Putamen (tissue), 1 donor: ENCODE measurements at places on chromosomes 4 and X.

DNA sequence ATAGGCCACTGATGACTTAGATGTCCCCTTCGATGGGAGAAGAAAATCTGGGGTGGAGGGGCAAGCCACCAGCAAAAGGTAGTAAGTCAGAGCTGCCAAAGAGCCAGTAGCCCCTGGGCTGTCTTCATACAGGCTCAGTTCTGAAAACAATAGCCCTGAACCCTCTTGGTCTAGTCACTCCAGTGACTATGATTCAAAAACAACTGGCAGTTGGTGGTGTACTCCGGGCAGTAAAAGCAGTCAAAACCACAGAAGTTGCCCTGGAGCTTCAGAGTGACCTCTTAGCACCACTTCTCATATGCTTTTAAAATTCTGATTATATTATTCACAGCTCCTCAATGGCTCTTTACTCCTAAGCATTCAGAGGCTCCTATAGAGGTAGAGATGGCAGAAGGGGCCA lies 164.3 kb upstream of the MAMLD1 start:
- no peak for DNase-seq

DNA sequence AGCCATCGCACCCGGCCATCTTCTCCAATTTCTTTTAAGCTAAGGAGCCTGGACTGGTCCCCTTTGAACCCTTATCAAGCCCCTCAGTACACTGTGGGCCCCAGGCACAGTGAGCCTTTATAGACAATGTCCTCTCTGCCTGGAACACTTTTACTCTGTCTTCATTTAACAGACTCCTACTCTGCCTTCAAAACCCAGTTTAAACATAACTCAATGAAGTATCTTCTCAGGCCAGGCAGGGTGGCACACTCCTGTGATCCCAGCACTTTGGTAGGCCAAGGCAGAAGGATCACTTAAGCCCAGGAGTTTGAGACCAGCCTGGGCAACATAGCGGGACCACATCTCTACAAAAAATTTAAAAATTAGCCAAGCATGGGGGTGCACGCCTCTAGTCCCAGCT lies 27.5 kb upstream of the SMS start:
- no peak for DNase-seq

- peak; percentile 23 for DNase-seq
Observed at GRCh38 chr4:78776729-78777575, 802 bp downstream of the BMP2K start.

GRCh38 chr4:4735870-4736269 lies 123.6 kb upstream of the MSX1 start:
- DNase-seq = no peak

DNA sequence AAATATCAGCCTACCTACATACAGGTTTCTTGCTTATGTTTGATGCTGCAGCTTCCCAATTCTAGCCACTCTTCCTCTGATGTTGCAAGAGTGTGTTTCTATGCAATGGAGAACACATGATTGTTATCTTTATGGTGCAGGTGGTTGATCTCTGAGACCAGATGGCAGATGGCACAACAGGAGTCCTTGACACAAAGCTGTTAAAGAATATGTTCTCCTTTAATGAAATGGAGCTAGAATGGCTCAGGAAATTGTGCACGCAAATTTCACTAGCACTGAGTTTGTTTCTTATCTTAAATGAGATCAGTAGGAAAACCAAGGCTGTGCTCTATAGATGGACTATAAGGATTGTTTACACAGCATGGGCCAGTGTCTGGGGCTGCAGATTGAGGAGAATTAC lies 29.9 kb upstream of the TTC29 start:
- no peak for DNase-seq

DNA sequence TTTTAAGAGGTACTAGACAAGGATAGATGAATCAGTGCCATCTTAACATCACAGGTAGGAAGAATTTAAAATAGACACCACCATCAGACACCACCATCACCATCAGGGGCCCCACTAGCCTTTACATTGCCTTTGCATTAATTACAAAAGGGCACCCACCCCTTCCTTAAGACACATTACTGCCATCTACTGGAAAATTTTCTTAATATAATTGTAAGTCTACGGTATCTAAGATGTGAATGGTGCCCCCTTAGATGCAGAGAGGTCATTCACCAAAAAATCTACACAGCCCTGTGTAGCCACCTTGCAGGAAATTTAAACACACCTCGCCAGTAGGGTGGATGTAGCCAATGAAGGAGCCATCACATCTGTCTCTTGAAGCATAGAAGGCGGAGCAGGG lies 184.1 kb downstream of the MID1IP1 start:
- DNase-seq = no peak

DNA sequence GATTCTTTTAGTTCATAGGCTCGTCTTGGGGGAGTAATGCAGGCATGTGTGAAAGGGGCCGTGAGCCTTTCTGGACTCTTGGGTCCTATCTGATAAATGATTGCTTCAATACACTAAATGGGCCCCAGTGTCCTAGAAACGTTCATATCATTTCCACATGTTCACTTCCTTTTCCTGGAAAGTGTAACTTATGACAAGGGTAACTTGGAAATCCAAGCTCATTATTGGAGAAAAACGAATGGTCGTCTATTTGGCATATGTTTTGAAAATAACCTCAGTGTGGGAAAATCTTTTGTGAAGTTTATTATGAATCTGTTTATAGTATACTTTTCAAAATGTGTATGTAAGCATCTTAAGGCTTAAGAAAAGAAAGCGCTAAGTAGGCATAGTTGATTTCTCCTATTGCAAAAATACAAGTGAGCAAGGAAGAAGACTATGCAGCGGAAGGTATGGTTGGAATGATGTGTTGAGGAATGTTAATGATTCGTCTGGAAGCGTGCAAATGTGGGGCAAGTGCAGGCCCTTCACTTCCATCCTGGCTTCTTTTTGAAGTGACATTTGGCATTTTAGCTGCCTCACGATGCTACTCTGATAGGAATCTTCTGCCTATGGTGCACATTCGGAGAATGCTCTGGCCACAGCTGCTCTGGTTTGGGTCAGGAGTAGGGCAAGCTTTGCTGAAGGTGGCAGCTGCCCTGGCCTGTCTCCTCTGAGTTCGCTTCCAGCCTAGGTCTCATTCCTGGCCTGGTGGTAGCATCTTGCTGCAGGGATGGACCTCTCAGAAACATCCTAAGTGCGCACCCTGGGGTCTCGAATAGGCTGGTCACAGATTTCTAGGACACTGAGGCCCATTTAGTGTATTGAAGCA lies 49.5 kb upstream of the STOX2 start:
- no peak for DNase-seq

GRCh38 chr4:123234955-123235354 lies 161.6 kb upstream of the SPRY1 start:
- DNase-seq = no peak

DNA sequence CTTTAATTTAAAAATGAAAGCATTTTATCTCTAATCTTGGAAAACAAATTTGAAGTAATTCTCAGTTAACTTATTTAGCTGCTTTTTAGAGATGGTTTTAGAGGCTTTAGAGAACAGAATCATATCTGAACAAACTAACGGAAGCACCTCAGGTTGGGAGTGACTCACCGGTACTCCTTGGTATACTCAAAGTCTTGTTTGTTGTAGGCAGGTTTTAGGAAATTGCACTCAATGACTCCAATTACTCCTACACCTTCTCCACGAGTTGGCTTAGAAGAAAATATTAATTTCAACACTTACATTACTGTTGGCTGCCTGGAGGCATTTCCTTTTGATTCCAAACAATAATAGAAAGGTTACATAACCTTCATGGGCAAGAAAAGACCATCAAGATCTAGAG lies 23.6 kb downstream of the MORC4 start:
- DNase-seq = no peak

- DNase-seq = no peak
Observed at GRCh38 chr4:93030670-93031069, 726.9 kb downstream of the GRID2 start.

DNA sequence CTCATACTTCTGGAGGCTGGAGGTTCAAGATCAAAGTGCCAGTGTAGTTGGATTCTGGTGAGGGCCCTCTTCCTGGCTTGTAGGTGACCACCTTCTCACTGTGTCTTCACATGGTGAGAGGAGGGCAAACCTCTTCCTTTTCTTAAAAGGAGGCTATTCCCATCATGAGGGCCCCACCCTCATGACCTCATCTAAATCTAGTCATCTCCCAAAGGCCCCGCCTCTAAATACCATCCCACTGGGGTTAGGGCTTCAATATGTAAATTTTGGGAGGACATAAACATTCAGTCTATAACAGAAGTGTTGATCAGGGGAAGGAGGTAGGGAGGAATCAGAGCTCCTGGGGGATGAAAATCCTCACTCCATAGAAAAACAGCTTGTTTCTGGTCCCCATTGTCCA lies 60.8 kb upstream of the DIPK2B start:
- DNase-seq = no peak

DNA sequence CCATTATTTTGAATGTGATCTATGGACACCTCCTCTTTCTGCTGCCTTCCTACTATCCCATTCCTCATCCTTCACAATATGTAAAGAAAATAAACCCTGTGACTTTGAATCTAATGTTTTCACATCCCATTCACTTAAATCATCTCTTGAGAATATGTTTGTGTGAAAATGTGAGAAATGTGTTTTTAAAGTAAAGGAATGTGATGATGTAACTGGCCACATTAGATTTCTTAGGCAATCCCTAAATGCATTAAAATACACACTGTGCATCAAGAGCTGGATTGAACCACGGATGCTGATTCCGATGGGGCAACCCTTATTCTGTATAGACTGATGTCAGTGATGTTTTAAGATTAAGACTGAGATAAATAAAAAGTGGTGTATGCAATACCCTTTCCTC lies 558.9 kb upstream of the TENM3 start:
- no peak for DNase-seq

DNA sequence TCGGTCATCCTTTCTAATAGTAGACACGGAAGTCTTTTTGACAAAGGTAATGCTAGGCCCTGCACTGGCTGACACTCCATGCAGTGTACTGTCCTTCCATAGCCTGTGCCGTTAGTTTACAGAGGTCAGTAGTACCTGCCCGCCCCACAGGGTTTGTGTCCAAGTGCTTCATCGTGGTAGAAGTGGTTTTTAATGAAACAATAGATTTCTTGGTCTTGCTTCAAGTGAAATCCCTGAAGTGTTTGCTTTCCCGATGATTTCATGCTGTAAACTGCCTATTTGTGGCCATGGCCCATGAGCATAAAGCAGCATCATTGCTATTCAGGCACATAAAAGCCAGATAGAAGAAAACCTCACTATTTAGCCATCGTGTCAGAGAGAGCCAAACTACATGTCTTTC lies 139.3 kb downstream of the GPR143 start:
- DNase-seq = no peak

DNA sequence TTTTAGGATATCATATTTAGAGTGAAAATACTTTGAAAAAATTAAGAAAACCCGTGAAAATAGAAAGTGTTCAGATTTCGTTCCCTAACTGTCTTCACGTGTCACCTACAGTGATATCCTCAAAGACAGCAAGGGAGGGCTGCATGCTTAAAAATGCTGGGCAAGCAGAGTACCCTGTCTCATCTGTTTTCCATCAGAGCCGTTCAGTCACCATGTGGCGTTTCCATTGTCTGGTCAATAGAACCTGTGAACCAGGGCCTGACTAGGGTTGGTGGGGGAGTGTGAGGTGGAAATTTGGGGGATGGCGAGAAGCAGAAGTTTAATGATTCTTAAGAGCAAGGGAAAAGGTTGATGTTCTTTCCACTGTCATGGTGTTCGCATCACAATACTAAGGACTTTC lies 173.9 kb downstream of the BMPR1B start:
- DNase-seq = no peak

- DNase-seq = no peak
Observed at GRCh38 chr4:156654410-156654809, 317.2 kb downstream of the PDGFC start.

GRCh38 chr4:102574317-102574716 lies 73.2 kb downstream of the NFKB1 start:
- DNase-seq = no peak

- no peak for DNase-seq
Observed at GRCh38 chrX:13854003-13854402, 37.1 kb upstream of the GPM6B start.

DNA sequence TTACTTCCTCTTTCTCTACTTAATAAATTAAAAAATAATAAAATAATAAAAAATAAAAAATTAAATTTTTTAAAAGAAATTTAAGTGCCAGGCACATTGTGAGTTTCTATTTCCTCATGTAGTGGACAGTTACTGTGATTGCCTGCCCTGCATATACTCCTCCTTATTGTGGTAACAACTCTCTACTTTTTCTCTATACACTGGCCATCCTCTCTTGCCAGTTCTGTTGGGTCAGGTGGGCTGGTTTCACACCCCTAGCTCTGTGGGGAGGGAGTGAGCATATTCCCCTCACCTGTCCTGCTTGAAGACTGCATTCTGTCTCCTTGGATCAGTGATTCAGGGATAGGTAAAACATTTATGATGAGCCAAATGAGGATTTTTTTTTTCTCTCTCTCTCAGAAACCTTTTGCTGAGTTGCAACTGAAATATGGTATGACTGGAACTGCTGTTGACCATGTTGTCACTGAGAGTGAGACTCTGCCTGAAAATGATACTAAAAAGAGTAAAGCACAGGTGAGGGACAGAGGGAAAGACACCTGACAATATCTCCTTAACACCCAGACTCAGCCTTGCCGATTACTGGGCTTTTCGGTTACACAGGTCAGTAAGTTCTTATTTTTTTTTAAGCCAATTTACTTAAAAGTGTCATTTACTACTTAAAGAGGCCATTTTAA lies 37.2 kb downstream of the CXXC4 start:
- no peak for DNase-seq

- DNase-seq = no peak
Observed at GRCh38 chr4:76981644-76982043, 32.1 kb downstream of the SEPTIN11 start.

DNA sequence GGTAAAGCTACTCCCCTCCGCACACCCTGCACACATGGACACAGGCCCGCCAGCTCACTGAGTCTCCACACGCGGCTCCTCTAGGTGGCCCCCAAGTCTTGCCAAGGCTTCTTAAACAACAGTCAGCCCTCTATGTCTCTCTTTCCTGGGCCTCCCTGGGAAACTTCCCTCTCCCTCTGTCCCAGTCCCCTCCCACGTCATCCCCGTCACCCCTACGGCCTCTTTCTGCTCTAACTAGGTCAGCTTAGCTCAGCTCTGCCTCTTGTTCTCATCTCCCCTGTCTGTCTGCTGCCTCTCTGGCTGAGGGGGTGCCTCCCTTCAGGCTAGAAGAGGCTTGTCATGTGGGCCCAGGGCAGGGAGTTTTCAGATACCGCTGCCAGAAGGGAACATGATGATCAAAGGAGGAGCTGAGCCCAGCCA lies 38.8 kb downstream of the SEPTIN6 start:
- DNase-seq = peak; percentile 34

DNA sequence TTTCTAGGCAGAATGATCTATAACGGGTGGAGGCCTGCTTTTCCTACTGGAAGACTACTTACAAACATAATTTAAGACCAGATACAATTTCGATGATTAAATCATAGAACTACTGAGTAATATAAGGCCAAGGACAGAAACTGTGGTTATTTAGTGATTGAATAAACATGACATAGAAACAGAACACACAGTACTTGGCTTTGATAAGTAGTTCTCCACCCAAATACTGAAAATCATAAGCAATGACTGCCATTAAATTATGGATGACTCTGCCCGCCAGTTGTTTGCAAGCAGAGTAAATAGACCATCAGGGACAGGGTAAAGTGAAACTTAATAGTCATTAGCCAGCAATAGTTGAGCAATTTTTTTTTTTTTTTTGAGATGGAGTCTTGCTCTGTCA lies 17.2 kb upstream of the SMIM14 start:
- no peak for DNase-seq
